ENCODE measurements at places on chromosomes 1 and 21. TPM values are rescaled to one million over a fixed set of nuclear protein-coding genes. Genes with fewer than 3 reads are reported as not detected.

Gene LRRC53
- total RNA-seq: not detected

Gene COL11A1
- 0.25 TPM for total RNA-seq

Gene C1orf87
- total RNA-seq: not detected

Gene VCAM1
- 84.6 TPM for total RNA-seq

Gene MRPS14
- 32.2 TPM for total RNA-seq

Measured in bladder microvascular endothelial cell (primary cell).